ENCODE measurements at places on chromosomes 2 and 18. TPM values are rescaled to one million over a fixed set of nuclear protein-coding genes. Genes with fewer than 3 reads are reported as not detected.

GRCh38 chr2:230956827-230957755, 32.0 kb upstream of the GPR55 start:
- DNase-seq = peak; percentile 42

GRCh38 chr2:85566265-85566664, 5.0 kb upstream of the GGCX start:
- DNase-seq = no peak

DNA sequence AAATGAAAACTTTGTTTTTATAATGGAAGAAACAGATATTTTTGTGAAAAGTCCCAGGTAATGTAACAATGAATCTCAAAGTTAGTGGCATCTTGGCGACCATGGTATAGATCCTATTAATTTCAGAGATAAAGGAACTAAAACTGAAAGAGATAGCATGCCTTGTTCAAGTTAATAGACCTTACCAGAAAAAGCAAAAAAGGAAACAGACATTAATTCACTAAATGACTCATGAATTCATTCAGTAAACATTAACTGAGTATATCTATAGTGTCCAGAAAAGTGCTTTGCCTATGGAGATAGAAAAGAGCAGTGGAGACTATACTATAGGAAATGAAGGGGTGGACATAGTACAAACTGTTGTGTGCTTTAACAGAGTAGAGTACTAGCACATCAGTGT, 763.3 kb downstream of the TRIB2 start:
- DNase-seq = no peak

DNA sequence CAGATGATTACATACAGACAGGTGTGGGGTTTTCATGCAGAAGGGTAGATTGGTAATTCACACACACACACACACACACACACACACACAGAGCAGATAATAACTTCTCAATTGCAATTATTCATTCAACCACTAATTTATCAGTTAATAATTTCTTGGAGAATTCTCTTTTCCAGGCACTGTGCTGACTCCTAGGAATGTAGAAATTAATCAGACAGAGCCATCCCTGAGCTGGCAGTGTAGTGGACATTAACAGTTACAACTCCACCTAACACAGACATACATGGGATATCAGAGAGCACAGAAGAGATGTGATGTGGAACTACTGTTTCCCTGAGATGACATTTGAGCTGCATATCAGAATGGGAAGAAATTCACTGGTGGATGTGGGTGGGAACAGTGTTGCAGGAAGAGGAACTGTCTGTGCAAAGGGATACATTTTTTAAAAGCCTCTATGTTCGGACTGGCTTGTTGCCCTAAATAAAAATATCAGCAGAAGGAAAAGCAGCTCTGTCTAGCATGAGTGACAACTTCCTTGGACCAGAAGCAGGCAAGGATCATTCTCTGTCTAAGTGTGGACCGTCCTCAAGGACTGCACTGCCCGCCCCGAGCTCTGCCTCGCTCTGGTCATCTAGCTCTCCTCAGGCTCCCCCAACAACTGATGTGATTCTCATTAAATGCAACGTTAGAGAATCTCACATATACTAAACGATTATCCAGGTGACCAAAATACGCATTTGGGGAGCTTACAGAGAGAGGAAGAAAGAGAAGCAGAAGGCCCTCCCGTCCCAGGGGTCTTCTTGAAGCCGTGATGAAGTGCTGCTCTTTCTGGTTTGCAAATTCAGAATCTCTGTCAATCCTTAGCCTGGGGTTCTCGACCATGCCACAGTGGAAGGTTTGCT, 173.4 kb upstream of the TRIB2 start:
- DNase-seq = no peak

DNA sequence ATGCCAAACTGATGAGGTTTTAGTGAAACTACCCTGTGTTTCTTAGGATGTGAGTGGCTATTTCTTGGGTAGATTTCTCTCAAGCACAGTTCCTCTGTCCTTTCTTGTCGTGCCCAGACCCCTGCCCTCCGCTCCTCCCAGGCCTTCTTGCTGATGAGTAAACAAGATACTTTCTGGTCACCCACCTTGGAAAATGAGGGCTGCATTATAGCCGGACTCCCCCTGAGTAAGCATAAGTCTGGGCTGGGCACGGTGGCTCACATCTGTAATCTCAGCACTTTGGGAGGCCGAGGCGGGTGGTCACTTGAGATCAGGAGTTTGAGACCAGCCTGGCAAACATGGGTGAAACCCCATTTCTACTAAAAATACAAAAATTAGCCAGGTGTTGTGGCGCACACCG, 58.5 kb downstream of the MEX3C start:
- no peak for DNase-seq

- DNase-seq = no peak
Measured at GRCh38 chr18:68714366-68714711, 569 bp downstream of the TMX3 start.

- no peak for DNase-seq
Measured at GRCh38 chr18:35564795-35565453, 16.6 kb upstream of the GALNT1 start.

DNA sequence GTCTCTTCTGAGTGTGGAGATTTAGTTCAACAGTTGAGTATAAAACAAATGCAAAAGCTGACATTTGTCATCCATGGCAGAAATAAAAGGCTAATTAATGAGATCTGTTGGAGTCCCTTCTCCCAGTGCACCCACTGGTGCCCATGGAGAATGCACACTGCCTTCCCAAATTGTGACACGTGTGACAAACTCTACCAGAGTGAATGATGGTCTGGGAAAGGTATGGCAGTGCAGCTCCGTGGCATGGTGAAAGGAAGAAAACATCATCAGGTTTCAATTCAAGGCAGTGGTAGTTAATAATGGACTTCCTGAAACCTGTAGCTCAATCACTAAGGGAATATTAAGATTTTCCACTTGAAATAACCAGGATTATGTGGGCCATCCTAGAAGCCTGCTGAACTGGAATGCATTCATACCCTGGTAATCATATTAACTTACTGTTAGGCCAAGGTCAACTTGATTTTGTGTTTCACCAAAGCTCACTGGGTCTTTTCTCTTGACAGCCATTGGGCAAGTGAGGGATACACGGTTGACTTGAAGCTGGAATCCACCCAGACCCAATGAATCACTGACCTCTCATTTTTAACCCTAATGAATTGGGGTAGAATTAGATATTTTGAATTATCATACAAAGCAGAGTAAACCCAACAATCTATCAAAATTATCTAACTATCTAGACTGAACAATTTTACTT, 167.6 kb downstream of the AFF3 start:
- DNase-seq = no peak

DNA sequence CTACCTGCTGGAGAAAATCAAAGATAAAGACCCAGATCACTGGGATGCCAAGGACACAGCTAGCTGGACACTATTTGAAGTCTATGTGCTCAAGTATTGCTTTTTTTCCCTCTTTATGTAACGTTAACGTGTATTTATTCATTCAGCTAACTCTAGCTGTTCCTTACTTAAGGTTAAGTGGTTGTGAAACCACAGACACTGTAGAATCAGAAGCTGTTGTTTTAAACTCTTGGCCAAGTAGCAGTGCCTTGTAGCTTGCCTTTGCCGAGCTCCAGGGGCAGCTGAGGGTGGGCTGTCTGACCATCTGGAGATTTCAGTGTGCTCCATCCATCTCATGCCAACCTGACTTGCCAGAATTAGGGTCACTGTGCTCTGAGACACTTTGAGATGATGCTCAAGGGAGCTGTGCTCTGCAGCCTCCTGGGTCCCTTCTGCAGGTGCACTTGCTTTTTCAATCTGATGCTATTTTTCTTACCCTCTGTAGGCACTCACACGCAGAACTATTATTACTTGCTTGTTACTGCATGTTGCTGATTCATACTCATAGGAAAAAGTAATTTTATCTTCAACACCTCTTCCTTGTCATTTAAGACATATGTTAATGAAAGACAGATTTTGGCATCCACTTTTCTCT, 116.2 kb downstream of the METTL8 start:
- DNase-seq = no peak

The DSG1 gene
- total RNA-seq = 0.16 TPM

The EML6 gene
- 12.9 TPM for total RNA-seq

The PAIP2B gene
- 19.0 TPM for total RNA-seq

All from occipital lobe (tissue), 3 donors.